Fibroblast of the conjunctiva (primary cell): ENCODE measurements at places on chromosomes 7 and 10.
A peak's percentile ranks its signal among the peaks of the same experiment; 100 is the strongest.

GRCh38 chr10:59711871-59712494 is 2.3 kb upstream of the SLC16A9 start:
- no peak for DNase-seq

DNA sequence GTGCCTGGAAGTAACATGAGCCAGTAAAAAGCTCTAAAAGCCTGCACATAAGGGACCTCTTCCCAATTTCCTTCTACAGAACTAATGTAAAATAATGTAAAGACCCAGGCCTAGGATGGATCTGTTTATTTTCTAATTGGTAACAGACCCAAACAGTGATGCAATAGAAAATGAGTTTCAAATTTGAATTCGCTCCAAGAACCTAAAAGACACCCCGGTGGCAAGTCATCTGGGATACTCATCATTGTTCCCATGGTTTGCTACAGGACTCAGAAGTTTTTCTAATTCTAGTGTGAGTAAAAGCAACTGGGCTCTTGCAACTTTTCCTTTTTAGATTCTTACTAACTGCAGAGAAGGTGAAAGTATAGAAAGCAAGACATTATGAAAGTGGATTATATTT is 271.3 kb upstream of the CACNA2D1 start:
- DNase-seq = peak; percentile 42

GRCh38 chr7:83936056-83936708 is 258.4 kb downstream of the SEMA3A start:
- DNase-seq = peak; percentile 75

GRCh38 chr7:132573251-132573955 is 2.9 kb downstream of the PLXNA4 start:
- no peak for DNase-seq

DNA sequence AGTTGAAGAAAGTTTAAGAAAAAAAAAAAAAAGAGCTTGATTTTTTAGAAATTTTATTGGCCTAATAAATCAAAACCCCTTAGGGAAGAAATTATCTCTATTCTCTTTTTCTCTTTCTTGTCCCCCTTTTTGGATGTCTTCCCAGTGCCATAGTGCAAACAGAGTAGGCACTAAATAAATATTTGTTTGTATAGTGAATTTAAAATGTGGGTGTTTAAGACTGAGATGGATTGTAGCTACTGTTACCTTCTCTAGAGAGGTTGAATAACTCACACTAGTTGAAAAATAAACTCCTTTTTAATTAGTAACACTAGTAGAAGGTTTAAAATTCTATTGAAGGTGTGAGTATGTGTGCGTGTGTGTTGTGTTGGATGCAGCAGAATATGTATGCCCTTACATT is 783.8 kb downstream of the NXPH1 start:
- DNase-seq = no peak
